ENCODE measurements at places on chromosomes 4 and X.

GRCh38 chrX:118182025-118182424, 65.4 kb upstream of the KLHL13 start:
- DNase-seq = no peak

GRCh38 chr4:176123710-176124407, 58.2 kb downstream of the WDR17 start:
- DNase-seq = no peak

DNA sequence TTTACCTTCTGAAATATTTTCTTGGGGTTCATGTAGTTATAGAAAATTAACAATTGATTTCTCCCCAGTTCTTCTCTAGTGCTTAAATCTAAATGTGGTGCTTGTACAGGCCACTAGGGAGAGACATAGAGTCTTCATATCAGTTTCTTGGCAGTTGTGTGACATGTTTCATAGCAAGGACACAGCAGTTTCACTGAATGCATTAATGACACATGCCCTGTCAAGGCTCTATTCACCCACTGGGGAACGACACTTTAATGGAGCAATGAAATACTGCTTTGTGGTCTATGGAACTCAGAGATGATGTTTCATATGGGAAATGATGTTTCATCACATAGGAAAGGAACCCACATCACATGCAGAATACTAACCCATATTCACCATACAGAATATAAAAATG, 2.8 kb downstream of the VEGFC start:
- no peak for DNase-seq

GRCh38 chrX:19708683-19709082, 178.7 kb downstream of the SH3KBP1 start:
- no peak for DNase-seq

GRCh38 chr4:88078579-88078978, 71.1 kb downstream of the PKD2 start:
- no peak for DNase-seq

DNA sequence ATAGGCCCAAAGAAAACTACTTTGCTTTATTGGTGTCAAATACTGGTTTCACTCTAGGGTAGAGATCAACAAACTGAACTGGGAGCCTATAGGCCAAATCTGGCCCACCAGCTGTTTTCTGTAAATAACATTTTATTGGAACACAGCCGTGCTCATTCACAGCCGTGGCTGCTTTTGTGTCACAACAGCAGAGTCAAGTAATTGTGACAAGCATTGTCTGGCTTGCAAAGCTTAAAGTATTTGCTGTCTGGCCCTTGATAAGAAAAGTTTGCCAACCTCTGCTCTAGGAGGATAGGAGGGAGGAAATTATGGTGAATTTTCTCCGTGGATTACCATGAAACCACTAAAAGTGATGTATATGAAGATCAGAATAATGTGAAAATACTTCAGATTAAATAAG, 53.4 kb downstream of the GPAT3 start:
- no peak for DNase-seq

DNA sequence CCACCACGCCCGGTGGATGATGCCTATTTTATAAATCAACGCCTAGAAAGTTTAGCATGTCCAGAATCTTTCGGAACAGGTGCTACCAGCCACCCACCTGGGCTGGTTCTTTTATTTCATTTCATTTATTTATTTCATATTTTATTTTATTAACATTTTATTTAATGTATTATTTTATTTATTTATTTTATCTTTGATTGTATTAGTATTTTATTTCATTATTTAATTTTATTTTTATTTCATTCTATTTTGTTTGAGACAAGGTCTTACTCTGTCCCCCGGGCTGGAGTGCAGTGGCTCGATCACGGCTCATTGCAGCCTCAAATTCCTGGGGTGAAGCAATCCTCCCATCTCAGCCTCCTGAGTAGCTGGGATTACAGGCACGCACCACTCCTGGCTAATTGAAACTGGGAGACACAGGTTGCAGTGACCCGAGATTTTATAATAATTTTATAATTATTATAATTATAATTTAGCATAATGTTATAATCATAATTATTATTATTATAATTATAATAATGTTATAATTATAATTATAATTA, 187.2 kb downstream of the SHOX start:
- DNase-seq = no peak

Data from activated CD8-positive, alpha-beta memory T cell treated with anti-CD3 and anti-CD28 coated beads for 1 hour (primary cell).